Stimulated activated CD4-positive, alpha-beta T cell treated with anti-CD3 and anti-CD28 coated beads, TNF-alpha, amount 100 ng/mL, for 1 hour (primary cell): ENCODE measurements at places on chromosomes 16 and 17.

DNA sequence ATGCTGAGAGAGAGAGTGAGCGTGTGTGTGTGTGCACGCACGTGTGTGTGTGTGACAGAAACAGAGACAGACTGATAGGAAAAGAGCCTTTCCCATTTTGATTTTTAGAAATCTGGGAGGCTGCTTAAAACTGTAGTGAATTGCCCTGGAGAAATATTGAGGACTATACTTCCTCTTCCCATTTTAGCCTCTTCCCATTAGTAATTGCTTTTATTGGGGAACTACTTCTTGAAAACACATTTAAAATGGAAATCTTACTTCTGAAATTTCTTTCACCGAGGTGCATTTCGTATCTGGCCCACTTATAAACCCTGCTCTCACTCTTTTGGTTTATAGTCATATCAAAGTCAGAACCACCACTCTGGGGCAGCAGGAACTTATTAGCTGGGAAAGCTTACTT, 47.1 kb downstream of the NUP93 start:
- DNase-seq = no peak

GRCh38 chr16:82178352-82178751, 8.3 kb upstream of the MPHOSPH6 start:
- DNase-seq = no peak

- DNase-seq = no peak
Observed at GRCh38 chr17:43540821-43541674, 5.1 kb downstream of the ETV4 start.

- no peak for DNase-seq
Observed at GRCh38 chr16:88301431-88301830, 81.3 kb upstream of the ZNF469 start.
